Suprapubic skin (tissue), 4 donors: ENCODE measurements at places on chromosomes 4 and X. TPM values are rescaled to one million over a fixed set of nuclear protein-coding genes. Genes with fewer than 3 reads are reported as not detected.

- H3K4me1 ChIP-seq = no peaks in the 10 kb centered on the region
- H3K27ac ChIP-seq = no peak overlapping the region
- H3K4me3 ChIP-seq = no peak overlapping the region
- H3K27me3 ChIP-seq = no peaks in the 10 kb centered on the region
- no peaks in the 10 kb centered on the region for H3K36me3 ChIP-seq
These were observed 121.1 kb upstream of the NDST4 start for GRCh38 chr4:115234405-115235093.

GRCh38 chr4:77818602-77819403 lies at the start of gene CNOT6L:
Gene CNOT6L (minus strand): TSS chr4:77819368. CDS start chr4:77819308, 60 bp downstream.
- peak; percentile 86 for DNase-seq
- H3K36me3 ChIP-seq = no peaks in the 10 kb centered on the region
- peaks cover 43% of the 10 kb centered on the region for H3K4me1 ChIP-seq
- H3K4me3 ChIP-seq = peak within 1 kb of the TSS; percentile 99
- no peaks in the 10 kb centered on the region for H3K27me3 ChIP-seq

- peaks cover 57% of the 10 kb centered on the region for H3K36me3 ChIP-seq
- H3K27ac ChIP-seq = peak overlapping the region; percentile 11
- DNase-seq = no peak
- H3K4me3 ChIP-seq = no peak overlapping the region
- peaks cover 11% of the 10 kb centered on the region for H3K4me1 ChIP-seq
- H3K27me3 ChIP-seq = no peaks in the 10 kb centered on the region
These were observed 23.1 kb upstream of the NAP1L5 start for GRCh38 chr4:88720451-88721428.

DNA sequence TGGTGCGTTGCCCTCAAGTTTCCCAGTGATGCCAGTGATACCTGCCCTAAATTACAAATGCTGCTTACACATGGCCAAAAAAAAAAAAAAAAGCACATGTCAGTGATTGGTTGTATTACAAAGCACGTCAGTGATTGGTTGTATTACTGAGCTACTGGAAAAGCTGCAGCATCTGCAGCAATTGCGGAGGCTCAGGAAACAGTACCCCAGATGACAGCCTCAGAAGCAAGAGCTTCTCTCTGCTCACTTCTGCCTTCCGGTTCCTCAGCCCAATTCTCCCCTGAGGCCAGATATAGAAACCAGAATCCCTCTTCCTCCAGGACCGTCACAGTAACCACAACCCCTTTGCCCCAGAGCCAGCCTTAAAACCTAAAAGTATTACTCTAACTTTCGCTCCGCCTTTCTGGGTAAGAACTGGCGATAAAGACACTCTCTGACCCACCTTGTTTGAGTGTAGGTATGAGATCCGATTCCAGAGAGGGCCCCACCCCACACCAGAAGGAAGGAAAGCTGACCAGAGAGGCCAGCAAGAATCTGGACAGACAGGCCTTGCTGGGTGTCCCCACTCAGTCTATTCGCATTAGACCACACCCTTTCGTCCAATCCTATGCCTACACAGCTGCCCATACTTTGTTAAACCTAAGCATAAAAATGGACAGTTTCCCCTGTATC lies 85.0 kb upstream of the SORBS2 start:
- H3K27me3 ChIP-seq = no peaks in the 10 kb centered on the region
- H3K4me1 ChIP-seq = no peaks in the 10 kb centered on the region
- no peaks in the 10 kb centered on the region for H3K36me3 ChIP-seq

DNA sequence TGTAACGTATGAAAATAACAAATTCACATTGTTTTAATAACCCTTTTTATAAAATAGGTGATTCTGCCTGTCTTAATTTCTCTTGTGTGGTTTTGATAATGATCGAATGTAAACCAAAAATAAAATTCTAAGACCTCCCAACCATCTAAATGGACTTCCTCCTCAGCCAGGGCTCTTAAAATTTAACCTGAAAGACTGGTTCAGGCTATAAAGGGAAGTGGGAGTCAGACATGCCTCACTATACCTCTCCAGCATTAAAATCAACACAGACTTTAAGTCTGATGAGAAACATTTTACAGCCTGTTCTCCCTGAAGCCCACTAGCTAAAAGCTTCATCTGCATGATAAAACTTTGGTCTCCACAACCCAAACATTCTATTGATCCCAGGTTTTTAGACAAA lies 97.6 kb upstream of the STIM2 start:
- DNase-seq = no peak
- H3K4me1 ChIP-seq = no peaks in the 10 kb centered on the region
- H3K36me3 ChIP-seq = peaks cover 5% of the 10 kb centered on the region
- no peak overlapping the region for H3K27ac ChIP-seq
- no peak overlapping the region for H3K4me3 ChIP-seq

- no peak overlapping the region for H3K4me3 ChIP-seq
- H3K27me3 ChIP-seq = no peaks in the 10 kb centered on the region
- H3K4me1 ChIP-seq = no peaks in the 10 kb centered on the region
- H3K36me3 ChIP-seq = no peaks in the 10 kb centered on the region
- no peak overlapping the region for H3K27ac ChIP-seq
These were observed 282.0 kb downstream of the GALNTL6 start for GRCh38 chr4:172095161-172095560.

DNA sequence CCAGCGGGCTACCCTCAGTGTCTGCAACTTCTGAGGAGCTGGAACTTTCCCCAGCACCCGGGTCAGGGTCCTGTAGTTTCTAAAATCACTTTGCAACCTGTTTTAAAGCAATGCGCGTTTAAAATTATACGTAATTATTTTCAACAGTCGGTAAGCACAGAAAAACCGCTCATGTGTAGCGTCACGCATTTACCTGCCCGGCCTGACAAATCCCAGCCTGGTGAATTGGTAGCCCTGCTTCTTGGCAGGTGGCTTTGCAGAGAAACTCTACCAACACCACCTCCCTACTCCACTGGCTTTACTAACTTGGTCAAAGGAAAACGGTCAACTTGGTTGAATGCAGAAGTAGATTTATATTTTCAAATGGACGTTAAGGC lies 640 bp downstream of the BANK1 start:
- H3K4me1 ChIP-seq = peaks cover 8% of the 10 kb centered on the region
- no peaks in the 10 kb centered on the region for H3K36me3 ChIP-seq
- DNase-seq = no peak
- H3K27me3 ChIP-seq = no peaks in the 10 kb centered on the region
- peak overlapping the region; percentile 63 for H3K4me3 ChIP-seq

DNA sequence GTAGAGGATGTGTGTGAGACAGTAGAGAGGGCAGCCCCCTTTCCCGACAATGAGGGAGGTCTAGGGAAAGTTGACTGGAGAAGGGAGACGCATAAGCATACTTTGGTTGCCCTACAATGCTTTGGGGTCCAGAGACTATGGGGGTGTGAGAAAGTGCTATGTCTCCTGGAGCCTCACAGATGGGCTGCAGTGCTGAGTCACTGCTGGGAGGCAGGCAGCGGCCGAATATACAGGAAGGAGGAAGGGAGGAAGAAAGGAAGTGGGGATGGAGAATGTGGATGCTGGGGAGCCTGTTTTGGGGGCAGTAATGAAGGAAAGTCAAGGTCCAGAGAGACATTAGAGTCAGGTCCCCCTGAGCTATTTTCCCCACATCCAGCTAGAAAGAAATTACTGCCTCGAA lies 12.7 kb downstream of the DRP2 start:
- no peak overlapping the region for H3K4me3 ChIP-seq
- no peaks in the 10 kb centered on the region for H3K36me3 ChIP-seq

DNA sequence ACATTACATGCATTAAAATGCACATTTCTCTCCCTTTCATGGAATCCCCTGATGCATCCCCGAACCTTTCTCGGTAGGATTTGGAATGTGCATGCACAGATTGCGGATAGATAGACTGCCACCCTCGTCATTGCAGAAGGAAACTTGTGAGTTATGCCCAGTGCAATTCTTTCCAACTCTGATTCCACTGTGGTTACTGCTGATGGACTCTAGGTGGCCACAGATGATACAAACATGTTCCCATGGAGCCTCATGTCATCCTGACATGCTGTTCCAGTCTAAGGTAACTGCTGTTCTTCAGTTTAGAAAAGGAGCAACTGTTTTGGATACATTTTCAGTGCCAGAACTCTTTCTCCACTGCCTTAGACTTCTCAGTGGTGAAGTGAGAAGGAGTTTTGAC lies 9.1 kb upstream of the VCX3B start:
- no peak for DNase-seq
- H3K27ac ChIP-seq = no peak overlapping the region
- H3K27me3 ChIP-seq = no peaks in the 10 kb centered on the region
- no peaks in the 10 kb centered on the region for H3K36me3 ChIP-seq
- no peaks in the 10 kb centered on the region for H3K4me1 ChIP-seq
- H3K4me3 ChIP-seq = no peak overlapping the region

GRCh38 chr4:90171491-90171890 lies 44.3 kb downstream of the CCSER1 start:
- no peaks in the 10 kb centered on the region for H3K27me3 ChIP-seq
- DNase-seq = no peak
- no peak overlapping the region for H3K27ac ChIP-seq
- H3K4me3 ChIP-seq = no peak overlapping the region

The GPM6B gene
- total RNA-seq = 6.6 TPM

The PLAC1 gene
- not detected for total RNA-seq

The UFSP2 gene
- 29.5 TPM for total RNA-seq

The RBM47 gene
- total RNA-seq = 40.2 TPM

The ADGRL3 gene
- 6.5 TPM for total RNA-seq

The HSFX2 gene
- total RNA-seq = not detected

The MGAT4D gene
- not detected for total RNA-seq

The HTR2C gene
- total RNA-seq = not detected

The CSAG2 gene
- not detected for total RNA-seq

The GYPE gene
- not detected for total RNA-seq

The HERC5 gene
- total RNA-seq = 1.4 TPM
